ENCODE measurements at places on chromosomes 16 and 17.

GRCh38 chr17:12691173-12691572, 25.5 kb downstream of the MYOCD start:
- DNase-seq, result no peak

DNA sequence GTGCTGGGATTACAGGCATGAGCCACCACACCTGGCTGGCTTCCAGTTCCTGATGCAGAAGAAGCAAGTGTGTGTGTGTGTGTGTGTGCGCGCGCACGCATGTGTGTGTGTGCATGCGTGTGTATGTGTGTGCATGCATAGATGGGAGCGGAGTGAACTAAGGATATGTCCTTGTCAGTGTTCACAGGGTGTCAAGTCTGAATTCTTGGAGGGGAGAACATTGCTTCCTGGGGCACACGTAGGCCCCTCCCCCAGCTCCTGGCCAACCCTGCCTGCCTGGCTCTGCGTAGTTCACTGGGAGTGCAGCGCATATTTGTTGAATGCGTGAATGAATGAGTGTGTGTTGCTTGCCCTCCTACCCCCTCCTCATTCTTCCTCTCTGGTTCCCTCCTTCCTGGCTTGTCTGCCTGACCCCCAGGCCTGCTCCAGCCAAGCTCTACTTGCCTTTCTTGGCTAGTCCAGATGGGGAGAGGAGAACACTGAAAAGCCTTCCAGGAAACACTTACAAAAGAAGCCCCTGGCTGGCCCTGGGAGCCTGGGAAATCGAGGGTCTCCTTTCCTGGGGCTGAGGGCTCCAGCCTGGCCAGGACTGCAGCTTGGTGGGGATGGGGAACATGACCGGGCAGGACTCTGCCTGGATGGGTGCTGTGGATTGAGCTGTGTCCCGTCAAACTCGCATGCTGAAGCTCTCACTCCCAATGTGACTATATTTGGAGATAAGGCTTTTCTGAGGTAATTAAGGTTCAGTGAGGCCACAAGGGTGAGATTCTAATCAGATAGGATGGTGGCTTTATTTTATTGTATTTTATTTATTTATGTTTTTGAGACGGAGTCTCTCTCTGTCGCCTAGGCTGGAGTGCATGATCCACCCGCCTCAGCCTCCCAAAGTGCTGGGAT, 27.9 kb downstream of the IGFBP4 start:
- no peak for DNase-seq

DNA sequence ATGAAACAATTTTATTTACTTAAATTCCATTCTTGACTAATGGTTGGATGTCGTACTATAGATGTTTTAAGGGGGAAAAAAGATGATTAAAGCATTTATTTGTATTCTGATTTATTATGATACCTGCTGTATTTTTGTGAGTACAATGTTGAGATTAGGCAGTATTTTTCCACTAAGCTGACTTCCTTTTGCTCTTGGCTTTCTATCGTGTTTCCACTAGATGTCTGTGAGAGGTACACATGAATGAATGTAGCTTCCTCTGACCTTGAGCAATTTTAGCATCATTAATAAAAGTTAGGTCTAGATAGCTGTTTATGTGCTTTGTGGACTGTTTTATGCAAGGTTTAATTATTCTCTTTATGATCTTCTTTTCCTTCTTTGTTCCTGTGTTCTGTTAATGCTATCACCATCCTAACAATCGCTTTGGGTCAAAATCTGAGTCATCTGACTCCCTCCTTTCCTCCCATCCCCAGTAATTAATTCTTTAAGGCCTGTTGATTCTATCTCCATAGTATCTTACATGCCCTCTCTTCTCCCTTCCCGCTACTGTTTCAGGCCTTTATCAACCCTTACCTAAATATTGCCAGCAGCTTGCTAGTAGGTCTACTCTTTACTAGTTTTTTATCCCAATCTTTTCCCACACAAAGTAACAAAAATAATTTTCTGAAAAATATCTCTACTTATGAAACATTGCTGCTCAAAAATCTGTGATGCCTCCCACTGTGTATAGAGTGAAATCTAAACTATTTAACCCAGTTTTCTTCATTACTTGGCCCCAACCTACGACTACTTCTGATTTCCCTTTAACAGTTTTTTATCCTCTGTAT, 76.0 kb downstream of the VMP1 start:
- no peak for DNase-seq

- DNase-seq, result no peak
Observed at GRCh38 chr16:89446136-89446974, 44.0 kb downstream of the ANKRD11 start.

DNA sequence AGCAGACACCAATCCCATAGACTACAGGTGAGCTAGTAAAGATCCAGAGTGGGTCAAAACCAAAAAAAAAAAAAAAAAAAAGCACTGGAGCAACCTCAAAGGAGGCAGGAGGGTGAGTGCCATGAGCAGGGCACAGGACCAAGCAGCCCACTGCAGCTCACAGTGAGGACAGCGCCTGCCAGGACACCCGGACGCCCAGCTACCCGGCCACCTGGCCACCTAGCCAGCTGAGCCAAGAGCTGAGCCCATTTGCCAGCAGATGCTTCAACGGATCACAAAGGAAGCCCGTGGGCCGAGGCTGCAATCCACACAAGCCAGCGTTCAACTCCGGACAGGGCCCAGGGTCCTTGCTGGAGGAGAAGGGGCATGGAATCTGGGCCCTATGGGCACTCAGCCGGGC, 15.1 kb downstream of the AXIN1 start:
- DNase-seq, result no peak

- no peak for DNase-seq
Observed at GRCh38 chr16:27617665-27618064, 67.7 kb downstream of the KATNIP start.

DNA sequence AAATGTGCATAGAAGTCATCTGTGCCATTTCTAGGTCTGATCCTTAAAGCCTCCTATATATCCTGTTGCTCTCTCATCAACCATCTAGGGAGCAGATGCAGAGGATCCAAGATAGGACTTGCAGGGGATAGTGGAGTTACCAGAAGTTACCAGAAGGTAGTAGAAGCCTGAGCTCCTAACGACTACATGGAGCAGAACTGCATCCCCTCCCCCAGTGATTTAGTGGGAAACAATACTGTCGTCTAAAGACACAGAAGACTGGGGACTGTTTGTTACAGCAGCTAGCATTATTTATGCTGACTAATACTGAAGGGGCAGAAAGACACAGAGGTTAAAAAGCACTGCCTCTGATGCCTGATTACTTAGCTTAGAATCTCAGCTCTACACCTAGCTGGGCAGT, 15.8 kb downstream of the GP2 start:
- DNase-seq, result no peak
